IMR-90 (cell line): ENCODE measurements at places on chromosomes 6 and 20. TPM values are rescaled to one million over a fixed set of nuclear protein-coding genes. Genes with fewer than 3 reads are reported as not detected.

The SEMG1 gene
- not detected in 2 replicates for total RNA-seq

The TRDN gene
- total RNA-seq, result not detected in 2 replicates

The DAAM2 gene
- total RNA-seq, result 12.9 and 13.1 TPM in 2 replicates

The SH3BGRL2 gene
- total RNA-seq, result 5.6 and 9.7 TPM in 2 replicates

The TAAR6 gene
- not detected in 2 replicates for total RNA-seq

The NOX3 gene
- not detected in 2 replicates for total RNA-seq

The CFAP206 gene
- total RNA-seq, result under 0.01 and 0.28 TPM in 2 replicates

The TMC2 gene
- total RNA-seq, result not detected in 2 replicates

The PPP1R14C gene
- total RNA-seq, result not detected in 2 replicates

The EEF1A2 gene
- 1.3 and 2.2 TPM in 2 replicates for total RNA-seq

The MAFB gene
- total RNA-seq, result not detected in 2 replicates

The LHFPL5 gene
- not detected in 2 replicates for total RNA-seq

The IBTK gene
- 45.0 and 60.5 TPM in 2 replicates for total RNA-seq
